ENCODE measurements at places on chromosomes 16 and 17. TPM values are rescaled to one million over a fixed set of nuclear protein-coding genes. Genes with fewer than 3 reads are reported as not detected.

- no peak for DNase-seq
Measured at GRCh38 chr16:48269011-48269410, 21.7 kb upstream of the ABCC11 start.

DNA sequence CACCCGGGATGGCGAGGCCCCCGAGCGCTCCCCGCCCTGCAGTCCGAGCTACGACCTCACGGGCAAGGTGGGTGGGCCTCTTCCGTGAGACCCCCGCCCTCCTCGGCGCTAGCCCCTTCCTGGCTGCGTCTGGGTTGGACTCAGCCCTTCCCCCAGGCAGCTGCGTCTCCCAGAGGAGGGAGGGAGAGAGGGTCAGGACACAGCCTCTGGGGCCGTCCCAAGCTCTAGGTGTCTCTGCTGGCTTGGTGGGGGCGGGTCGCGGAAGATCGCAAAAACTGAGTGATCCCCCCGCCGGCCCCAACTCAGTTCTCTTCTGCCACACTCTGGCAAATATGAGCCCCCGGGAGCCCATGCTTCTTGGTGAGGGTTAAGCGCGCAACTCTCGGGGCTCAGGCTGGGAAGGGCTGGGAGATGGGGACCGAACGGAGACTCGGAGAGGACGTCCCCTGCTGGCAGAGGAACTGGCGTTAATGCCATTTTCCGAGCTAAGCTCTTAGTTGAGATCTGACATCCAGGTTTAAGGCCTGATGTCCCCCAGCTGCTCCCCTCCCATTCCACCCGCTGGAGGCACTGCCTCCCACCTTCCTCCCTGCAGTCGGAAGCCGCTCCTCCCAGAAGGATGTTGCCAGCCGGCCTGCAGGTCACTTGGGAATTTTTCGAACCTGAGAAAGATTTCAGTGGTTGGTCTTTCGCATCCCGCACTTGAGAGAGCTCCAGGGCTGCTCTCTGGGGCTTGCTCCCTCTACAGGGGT lies 419 bp downstream of the RAB37 start:
- DNase-seq, result peak; percentile 38

The WSCD1 gene
- 0.15 TPM for total RNA-seq

The FSCN2 gene
- 0.65 TPM for total RNA-seq

DNA sequence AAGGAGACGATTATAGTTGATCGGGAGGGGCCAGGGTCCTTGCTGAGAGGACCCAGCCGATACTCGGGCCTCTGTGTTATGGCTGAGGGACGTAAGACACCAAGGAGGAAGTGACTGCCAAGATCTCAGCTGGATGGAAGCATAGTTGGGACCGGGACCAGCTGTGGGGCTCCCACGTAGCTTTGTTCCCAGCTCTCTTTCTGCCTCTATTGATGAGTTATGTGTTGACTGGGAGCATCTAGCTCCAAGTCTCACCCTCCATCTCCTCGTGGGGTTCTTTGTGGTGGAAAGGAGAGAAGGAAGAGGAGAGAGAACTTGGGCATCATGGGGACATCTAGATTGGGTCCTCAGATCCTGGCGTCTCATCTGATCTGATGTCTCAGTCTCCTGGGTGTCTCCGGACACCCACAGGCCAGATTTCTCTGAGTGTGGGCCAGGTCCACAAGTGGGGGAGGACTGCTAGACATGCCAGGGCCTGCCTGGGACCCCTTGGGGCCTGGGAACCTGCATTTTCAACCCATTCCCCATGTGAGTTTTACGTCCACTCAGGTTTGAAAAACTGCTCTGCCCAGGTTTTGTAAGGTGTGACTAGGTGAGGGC lies 1.0 kb downstream of the MGRN1 start:
- DNase-seq, result no peak

The TBC1D3B gene
- total RNA-seq, result 3.5 TPM

- no peak for DNase-seq
Measured at GRCh38 chr17:34068571-34068970, 186.5 kb upstream of the CCL2 start.

GRCh38 chr16:65418435-65418834 lies 296.6 kb upstream of the CDH11 start:
- no peak for DNase-seq

The DOK4 gene
- 1.8 TPM for total RNA-seq

The C17orf100 gene
- 2.5 TPM for total RNA-seq

DNA sequence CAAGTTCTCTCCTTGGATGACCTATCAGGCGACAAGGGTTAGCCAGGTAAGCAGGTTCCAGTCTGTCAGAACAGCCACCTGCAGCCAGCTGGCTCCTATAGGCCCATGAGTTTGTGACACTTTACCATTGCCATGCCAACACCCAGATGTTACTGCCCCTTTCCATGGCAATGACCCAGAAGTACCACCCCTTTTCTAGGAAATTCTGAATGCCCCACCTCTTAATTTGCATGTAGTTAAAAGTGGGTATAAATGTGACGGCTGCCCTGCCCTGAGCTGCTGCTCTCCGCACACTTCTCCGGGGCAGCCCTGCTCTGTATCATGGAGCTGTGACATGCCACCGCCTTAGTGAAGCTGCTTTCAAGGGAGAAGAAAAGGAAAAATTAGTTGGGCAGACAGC lies 10.0 kb upstream of the SECTM1 start:
- no peak for DNase-seq

- no peak for DNase-seq
Measured at GRCh38 chr16:82752172-82752571, 125.4 kb downstream of the CDH13 start.

The CES5A gene
- total RNA-seq, result not detected

DNA sequence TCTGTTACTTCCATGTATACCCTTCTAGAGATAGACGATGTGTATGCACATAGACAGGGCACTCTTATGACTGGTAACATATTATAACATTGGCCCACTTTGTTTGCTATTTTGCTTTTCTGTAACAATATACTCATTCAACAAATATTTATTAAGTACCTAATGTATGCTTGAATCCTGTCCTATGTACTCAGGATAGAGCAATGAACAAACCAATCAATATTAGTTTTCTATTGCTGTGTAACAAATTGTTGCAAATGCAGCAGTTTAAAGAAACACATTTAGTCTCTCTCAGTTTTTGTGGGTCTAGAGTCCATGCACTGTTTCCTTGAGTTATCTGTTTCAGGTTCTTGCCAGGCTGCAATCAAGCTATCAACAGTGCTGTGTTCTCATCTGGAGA lies 29.7 kb upstream of the TENT4B start:
- no peak for DNase-seq

DNA sequence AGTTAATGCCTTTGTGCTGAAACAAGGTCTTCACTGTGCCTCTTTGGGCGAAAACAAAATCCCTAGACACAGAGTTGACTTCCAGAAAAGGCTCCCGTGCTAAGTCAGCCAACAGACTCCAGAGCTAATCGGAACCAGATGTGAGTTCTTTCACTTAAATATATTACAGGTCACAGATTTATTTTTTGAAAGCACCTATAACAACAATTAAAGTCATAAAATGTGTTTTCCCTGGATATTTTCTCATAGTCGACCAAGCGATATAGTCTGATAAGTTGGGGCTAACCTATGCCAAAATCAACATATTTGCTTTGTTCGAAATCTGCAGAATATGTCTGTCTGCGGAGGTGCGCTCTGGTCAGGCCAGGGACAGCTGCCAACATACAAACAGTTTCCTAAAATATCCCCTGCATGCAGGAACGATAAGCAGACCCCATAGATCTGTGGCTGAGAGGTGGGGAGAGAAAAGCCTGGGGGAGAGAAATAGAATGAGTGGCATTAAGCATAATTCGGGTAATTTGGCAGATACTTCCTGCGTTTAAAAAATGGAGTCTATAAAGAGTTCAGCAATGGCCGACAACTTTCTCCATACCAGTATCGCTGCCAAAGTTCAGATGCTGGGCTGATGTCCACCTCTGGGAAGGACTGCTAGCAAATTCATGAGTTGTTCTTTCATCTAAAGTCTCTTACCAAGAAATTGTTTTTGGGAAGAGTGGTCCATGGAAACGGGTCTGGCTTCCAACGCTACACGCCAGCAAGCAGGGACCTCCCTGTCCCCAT lies 50.8 kb upstream of the MYH10 start:
- no peak for DNase-seq

The HEATR9 gene
- total RNA-seq, result not detected

- DNase-seq, result no peak
Measured at GRCh38 chr17:41211845-41212466, 14.5 kb upstream of the KRTAP9-2 start.

- no peak for DNase-seq
Measured at GRCh38 chr16:76164970-76165558, 112.1 kb upstream of the CNTNAP4 start.

The GRIN2A gene
- not detected for total RNA-seq

DNA sequence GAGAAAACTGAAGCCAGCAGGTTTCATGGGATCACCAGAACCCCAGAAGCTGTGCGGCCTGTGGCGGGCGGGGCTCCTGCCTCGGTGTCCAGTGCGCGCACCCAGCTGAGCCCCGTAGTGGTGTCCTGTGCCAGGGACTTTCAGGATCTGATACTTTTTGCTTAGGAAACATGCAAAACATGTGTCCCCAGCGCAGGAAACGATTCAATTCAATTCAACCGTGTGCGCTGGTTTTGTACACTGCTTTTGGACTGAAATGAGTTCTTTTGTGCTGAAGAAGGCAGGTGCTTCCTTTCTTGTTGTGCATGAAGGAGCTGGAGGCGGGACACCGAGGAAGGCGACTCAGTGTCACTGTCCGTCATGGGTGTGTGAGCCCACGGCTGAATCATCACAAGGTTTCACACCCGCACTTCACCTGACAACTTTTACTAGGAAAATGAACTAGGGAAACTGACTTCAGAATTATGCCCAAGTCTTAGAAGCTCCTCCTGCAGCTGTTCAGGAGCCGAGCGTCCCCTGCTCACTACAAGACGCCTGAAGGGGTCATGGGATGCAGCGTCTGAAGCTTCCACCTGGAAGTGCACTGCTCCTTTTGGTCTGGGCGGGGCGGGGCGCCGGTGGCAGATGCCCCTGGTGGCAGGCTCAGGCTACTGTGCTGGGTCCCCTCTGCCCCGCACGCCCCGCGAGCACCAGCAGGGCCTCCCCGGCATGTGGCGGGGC lies 31.4 kb upstream of the ZNF750 start:
- no peak for DNase-seq

- no peak for DNase-seq
Measured at GRCh38 chr17:42571435-42572225, 4.7 kb downstream of the MLX start.

GRCh38 chr17:81114351-81115093 lies 50.8 kb upstream of the PVALEF start:
- DNase-seq, result no peak

The KRT32 gene
- not detected for total RNA-seq

The TBC1D3C gene
- not detected for total RNA-seq

DNA sequence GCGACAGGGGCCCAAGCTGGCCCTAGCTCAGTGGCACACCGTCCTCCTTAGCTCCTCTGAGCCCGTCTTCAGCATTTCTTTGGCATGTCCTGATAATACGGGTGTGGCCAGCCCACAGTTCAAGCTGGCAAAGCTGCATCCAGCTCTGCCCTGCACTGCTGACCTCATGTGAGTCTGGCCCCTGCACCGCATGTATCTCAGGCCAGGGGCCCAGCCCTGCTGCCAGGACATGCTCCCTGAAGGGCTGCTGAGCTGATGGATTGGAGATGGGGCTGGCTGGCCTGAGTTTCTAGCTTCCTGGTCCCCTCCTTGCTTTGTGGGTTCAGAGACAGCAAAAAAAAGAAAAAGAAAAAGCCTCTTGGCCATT lies 2.4 kb downstream of the DOC2B start:
- DNase-seq, result no peak

- DNase-seq, result no peak
Measured at GRCh38 chr17:77880711-77881450, 77.6 kb upstream of the TNRC6C start.

GRCh38 chr17:74748529-74749278 lies at the start of gene NHERF1:
Gene NHERF1, plus strand, starts transcription at chr17:74748628. Its CDS starts 219 bp downstream, at chr17:74748847.
- DNase-seq, result peak; percentile 95

The G6PC1 gene
- not detected for total RNA-seq

DNA sequence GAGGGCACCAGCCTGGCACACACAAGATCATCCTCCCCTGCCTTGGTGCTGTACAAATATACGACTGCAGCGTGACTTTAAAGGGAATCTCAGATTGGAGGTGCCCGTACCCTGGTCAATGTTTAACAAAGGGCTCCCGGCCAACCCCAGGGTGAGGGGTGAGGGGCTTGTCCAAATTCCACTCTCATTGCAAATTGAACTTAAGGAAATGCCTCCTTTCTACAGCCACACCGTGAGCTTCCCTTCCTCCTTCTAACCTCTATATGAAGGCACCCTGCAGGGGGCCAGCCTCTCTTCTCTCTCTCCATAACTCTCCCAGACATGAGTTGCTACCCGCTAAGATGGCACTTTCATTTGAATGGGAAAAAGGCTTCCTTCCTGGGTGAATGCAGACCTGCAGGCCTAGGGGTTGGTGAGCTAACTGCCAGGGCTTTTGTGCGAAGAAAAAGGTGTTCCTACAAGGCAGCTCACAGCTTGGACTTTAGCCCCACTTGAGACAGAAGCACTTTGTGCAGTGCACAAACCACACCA lies 76.6 kb downstream of the IRF8 start:
- DNase-seq, result no peak

The GDPD1 gene
- total RNA-seq, result 2.7 TPM

- DNase-seq, result no peak
Measured at GRCh38 chr17:82840431-82840831, 609 bp upstream of the ZNF750 start.

The TVP23B gene
- 17.2 TPM for total RNA-seq

The AXIN2 gene
- 28.4 TPM for total RNA-seq

GRCh38 chr16:86882586-86883280 lies 304.4 kb downstream of the FOXL1 start:
- no peak for DNase-seq

GRCh38 chr17:50710025-50710424 lies 2.3 kb upstream of the ANKRD40 start:
- no peak for DNase-seq

The TMED6 gene
- 0.75 TPM for total RNA-seq

DNA sequence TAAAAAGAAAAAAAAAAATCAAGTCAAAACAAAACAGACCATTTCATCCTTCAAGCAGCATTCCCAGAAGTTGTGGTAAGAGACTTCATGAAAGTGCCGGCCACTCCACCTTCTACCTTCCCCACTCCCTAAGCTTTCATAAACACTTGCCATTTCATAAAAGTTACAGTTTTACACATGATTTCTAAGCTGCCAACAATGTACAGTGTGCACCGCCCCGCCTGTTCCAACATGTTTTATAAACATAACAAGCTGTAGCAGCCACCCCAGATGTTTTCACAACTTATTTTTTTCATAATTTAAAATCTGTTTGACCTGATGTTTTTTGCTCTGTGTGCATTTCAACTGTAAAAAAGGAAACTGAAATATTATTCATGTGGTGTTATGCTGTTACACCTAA lies 608.1 kb downstream of the TOX3 start:
- no peak for DNase-seq

GRCh38 chr16:85379041-85380001 lies 233.8 kb upstream of the GSE1 start:
- DNase-seq, result no peak

The ULK2 gene
- 14.9 TPM for total RNA-seq

Data from T-helper 17 cell (primary cell).